Neuronal stem cell (in vitro differentiated cells): ENCODE measurements at places on chromosomes 13 and 19.

GRCh38 chr19:43674183-43674582, 4.2 kb upstream of the PLAUR start:
- DNase-seq: no peak

- no peak for DNase-seq
These were observed 6.8 kb downstream of the WDFY2 start for GRCh38 chr13:51590971-51591627.

DNA sequence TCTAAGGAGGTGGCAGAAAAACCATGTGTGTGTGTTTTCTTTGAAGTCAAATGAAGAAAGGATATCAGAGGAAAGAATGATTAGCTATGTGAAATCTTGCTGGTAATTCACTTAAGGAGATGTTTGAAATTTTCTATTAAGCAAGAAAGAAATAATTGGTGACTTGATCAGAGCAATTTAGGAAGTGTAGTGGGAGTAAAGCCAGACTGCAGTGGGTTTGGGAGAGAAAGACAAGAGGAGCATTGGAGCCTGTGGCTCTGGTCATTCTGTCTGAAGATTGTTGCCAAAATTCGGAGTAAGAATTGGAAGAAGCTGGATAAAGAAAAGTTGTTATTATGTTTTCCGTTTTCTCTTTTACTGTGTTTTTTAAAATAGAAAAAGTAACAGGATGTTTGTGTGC, 640.5 kb downstream of the GPC5 start:
- DNase-seq: no peak

- DNase-seq: no peak
These were observed 35.4 kb downstream of the KL start for GRCh38 chr13:33051632-33052031.

- DNase-seq: no peak
These were observed 42.0 kb downstream of the MRPL57 start for GRCh38 chr13:21218351-21219035.

DNA sequence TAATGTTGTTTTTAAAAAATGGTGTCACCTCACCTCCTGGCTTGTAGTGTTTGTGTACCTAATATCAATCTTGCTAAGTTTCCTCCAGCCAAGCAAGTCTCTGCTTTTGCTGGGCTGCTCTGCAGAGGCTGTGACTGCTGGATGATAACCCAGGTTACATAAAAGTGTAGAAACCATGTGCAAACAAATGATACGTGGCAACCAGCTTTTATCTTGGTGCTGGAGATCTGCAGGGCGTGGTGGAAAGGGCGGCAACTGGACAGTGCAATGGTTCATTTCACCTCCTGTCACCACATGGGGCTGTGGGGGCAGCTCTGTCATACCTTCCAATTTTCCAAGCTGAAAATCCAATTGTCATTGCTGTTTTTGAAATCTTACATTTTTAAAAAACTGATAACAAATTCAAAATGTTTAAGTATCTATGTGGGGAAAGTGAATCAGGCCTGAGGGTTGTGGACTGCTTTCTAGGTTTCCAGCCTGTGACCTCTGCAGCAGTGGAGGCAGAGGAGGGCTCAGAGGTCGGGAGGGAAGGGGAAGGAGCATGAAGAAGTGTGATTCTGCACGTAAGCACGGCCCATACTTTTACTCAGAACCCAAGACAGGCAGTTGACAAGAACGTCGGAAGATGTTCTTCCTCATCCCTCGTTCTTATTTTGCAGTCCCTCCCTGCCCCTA, 9.7 kb downstream of the GPR42 start:
- no peak for DNase-seq
